ENCODE measurements at places on chromosomes 3 and 15.
A peak's percentile ranks its signal among the peaks of the same experiment; 100 is the strongest.

DNA sequence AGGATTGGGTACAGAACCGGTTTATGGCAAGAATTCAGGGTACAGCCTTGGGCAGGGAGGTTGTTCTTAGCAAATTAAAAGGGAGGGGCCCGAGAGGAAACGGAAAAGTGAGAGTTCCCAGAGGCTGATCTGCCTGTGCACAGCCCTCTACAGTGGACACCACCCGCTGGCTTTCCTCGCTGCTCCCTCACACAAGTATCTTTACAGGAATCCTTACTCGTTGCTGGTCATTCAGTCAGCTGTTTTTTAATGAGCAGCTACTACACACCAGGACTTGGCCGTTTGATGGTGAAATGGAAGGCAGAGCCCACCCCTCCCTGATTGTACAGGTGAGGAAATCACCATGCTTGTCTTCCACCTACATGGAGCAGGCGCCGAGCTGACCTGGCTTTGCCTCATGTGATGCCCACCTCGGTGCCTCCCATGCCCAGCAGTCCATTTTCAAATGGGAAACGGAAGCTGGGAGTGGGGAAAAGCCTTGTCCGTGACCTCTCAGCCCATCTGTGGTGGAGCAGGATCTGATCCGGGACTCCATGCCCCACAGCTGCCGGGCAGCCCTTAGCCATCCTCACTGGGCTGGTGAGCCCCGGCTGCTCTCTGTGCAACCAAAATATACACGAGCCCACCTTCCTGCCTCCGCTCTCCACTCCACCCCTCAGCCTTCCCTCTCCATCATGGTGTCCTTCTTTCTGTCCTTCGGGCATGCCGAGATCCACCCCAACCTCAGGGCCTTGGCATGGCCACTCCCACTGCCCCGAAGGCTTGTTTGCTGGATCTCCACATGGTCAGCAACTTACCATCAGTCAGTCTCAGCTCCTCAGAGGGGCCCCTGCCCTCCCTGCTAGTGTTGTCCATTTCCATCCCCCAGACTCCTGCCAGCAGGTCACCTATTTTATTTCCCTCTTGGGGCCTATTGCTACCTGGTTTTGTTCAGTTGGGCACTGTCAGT, 33.3 kb upstream of the FGD5 start:
- DNase-seq: no peak

DNA sequence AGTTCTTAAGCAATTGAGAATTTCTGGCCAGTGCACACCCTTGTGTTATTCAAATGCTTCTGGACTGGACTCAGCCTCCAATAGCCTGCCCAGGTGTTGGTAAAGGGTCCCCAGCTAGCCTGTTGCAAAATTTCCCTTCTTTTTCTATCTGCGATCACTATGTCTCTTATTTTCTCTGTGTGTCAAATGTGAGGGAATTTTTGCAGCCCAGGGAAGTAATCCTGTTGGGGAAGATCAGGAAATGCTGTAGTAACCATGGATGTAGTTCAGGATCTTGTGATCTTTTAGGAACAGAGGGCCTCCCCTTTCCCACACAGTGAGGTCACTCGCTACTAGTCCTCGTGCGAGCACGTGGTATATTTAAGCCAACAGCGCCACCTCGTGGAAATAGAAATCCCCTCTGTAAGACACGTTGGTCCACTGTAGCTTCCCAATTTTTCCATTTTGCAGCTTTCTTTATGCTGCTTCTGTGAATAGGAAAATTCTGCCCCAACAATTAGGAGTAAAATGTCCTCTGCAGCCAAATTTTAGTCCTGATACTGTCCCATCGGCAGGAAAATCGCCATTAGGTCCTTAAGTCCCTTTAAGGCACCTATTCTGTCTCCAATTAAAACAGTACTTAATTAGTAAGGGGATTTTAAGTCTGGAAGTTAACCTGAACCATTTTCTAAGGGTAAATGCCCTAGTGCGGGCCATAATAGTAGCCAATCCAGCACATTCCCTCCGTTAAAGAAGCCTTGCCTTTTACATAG, 4.0 kb upstream of the SMCO1 start:
- DNase-seq: peak; percentile 74

GRCh38 chr3:129598000-129598381, 8.5 kb downstream of the PLXND1 start:
- no peak for DNase-seq

GRCh38 chr15:80588801-80589200, 106.3 kb upstream of the ABHD17C start:
- DNase-seq: no peak

GRCh38 chr3:167929968-167930367, 165.8 kb downstream of the GOLIM4 start:
- DNase-seq: no peak

DNA sequence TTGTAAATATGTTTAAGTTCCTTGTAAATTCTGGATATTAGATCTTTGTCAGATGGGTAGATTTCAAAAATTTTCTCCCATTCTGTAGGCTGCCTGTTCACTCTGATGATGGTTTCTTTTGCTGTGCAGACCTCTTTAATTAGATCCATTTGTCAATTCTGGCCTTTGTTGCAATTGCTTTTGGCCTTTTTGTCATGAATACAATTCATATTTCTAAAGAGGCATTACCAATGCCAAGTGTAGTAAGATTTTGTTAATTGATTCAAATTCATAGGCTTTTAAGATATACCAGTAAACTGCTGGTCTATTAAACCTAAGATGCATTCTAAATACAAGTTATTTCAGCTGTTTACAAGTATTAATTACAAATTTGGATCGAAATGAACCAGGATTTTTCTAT, 31.0 kb downstream of the PIK3R4 start:
- no peak for DNase-seq

- peak; percentile 98 for DNase-seq
Measured at GRCh38 chr3:183490653-183491052, 62.2 kb upstream of the MCF2L2 start.

- DNase-seq: no peak
Measured at GRCh38 chr3:93994056-93994455, 14.1 kb downstream of the ARL13B start.

- peak; percentile 52 for DNase-seq
Measured at GRCh38 chr3:179321668-179322285, 1.1 kb upstream of the ZNF639 start.

DNA sequence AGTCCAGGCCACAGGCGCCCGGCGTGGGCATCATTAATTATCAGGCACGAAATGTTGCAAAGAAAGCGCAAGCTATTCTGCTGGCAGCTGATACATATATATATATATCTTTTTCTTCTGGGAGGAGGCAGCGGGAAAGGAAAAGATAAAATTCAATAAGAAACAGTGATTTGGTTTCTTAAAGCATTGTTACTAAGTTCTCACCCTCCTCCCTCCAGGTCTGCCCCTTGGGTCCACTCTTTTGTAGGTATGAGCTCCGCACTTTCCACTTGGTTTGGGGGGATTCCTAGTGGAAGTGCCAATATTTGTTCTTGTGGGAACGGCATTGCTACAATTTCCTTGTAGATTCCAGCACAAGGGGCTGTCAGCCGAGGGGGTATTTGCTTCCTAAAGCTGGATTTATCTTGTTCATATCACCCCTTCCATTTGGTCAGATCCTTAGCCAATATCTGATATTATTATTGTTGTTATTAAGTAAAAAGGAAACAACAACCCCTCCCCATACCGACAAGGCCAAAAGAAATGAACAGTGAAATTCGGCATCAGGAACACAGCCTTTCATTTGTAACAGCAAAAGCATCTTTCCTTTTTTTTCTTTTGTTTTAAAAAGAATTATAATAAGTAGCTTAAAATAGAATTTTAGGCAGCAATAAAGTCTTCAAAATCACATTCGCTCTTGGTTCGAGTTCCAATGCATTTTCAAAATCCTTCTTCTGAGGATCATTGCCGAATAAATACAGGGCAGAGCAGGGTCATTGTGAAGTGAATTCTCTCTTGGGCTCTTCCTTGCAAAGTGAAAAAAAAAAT, 15.6 kb downstream of the ZIC1 start:
- DNase-seq: no peak

DNA sequence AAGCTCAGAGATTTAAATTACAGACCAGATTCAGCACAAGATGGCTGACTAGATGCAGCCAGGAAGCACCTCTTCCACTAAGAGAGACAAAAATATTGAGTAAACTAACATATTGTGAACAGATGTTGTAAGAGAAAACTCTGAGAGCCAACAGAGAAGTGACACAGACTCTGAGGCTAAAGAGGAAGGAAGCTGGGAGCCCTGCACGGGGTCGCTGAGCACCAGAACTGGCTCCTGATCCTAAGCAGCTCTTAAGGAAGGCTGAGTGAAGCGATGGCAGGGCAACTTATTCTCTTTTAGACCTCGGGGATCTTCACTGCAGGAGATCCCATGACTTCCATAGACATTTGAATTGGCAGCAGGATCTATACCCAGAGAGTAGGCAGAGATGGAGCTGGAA, 578.0 kb upstream of the GRM7 start:
- DNase-seq: no peak

- DNase-seq: peak; percentile 20
Measured at GRCh38 chr3:63993653-63994079, 29.6 kb downstream of the PSMD6 start.

DNA sequence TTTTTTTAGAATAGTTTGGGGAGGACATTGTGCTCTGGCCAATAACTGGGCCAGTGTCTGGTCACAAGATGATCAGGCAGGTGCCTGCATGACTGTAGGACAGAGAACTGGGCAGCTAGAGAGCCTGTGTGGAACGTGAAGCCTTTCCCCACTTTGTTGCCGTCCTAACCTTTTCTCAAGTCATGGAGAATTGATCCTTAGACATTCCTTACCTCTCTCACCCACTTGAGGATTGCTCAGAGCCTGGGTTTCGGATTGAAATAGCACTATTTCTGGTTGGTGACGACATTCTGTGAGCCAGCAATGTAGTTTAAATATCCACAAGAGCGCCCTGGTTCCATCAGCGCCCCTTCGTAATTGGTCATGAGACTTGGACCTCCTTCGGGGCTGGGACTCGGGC, 138.4 kb downstream of the IGF1R start:
- DNase-seq: no peak

DNA sequence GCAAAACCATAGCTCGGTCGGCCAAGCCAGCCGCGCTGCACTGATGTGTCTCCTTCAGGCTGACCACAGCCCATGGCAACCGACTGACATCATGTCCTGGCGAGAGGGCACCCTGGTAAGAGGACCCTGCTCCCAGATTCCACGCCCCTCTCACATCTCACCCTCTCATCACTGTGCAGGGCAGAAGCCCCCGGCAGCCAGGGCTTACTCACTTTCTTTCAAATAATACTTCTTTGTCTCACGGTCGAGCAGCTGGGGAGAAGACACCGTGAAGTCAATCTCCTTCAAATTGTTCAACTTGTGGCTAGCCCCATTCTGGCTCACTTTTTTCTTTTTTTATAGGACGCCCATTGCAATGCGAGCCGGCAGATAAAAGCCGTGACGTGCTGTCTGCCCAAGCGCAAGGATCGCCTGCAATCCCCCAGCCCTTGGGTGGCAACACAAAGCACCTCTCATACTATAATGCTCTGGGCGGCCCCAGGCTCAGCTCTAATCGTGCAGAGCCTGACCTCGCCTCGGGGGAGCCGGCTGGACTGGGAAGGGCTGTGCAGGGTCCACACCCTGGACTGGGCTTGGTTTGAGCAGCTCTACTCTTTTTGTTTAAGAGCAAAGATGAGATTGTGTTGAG, 33.6 kb downstream of the VGLL4 start:
- no peak for DNase-seq

GRCh38 chr15:42035435-42035761, 14.6 kb upstream of the PLA2G4E start:
- no peak for DNase-seq

DNA sequence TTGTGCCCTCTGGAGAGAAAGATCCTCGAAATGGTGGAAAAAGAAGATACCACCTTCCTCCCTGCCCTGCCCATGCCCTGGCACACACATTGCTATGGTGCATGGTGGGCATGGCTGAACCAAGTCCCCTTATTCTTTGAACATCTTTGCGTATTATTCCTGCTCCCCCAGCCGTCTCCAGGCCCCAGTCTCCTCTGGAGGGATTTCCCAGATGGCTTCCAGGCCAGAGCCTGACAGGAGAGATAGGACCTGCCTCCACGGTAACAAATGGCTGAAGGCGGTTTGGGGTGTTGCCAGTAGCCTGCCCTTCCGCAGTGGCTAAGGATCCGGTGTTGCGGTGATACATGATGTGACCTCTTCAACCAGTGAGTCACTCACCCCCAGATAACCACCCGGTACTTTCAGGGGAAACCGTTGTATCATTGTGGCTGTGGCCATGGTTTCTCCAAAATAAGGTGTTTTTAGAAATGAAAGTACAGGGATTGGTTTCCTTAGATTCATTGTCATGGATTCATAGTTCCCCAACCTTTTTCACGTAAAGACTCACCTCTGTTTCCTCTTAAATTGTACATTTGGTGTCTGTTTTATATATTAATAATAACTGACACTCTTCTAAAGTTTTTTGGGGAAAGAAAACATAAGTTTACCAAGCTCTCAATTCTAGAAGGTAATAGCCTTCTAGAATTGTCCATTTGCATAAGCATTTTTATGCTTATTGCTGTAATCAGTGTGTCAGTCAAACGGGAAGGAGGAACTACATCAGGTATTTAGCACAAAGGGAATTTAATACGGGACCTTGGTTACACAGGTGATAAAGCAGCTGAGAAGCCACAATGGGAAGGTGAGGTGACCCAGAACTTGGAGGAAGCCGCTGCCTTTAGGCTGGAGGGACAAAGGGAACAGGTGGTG, 25.9 kb downstream of the SMAD3 start:
- DNase-seq: peak; percentile 18

- no peak for DNase-seq
Measured at GRCh38 chr3:32603064-32603463, 32.4 kb upstream of the DYNC1LI1 start.

- no peak for DNase-seq
Measured at GRCh38 chr3:8646313-8646938, 1.8 kb upstream of the SSUH2 start.

Measured in COR-L47 (cell line).